ENCODE measurements at places on chromosomes 2 and 18.

DNA sequence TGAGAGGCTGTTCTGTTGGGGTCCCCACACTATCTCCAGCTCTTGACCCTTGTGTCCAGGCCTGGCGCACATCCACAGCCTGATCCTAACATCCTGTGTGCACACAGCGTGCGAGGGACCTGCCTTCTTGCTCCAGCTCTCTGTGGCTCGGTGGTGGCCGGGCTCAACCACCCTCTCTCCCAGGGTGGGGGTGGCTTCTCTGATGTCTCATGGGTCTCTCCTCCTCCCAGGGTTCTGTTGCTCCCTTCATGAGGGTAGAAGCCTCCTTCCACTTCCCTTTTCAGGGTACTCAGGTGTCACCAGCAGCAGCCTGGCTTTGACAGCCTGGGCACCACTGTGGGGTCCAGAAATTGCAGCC is 196.9 kb upstream of the RAB6C start:
- no peak for DNase-seq

DNA sequence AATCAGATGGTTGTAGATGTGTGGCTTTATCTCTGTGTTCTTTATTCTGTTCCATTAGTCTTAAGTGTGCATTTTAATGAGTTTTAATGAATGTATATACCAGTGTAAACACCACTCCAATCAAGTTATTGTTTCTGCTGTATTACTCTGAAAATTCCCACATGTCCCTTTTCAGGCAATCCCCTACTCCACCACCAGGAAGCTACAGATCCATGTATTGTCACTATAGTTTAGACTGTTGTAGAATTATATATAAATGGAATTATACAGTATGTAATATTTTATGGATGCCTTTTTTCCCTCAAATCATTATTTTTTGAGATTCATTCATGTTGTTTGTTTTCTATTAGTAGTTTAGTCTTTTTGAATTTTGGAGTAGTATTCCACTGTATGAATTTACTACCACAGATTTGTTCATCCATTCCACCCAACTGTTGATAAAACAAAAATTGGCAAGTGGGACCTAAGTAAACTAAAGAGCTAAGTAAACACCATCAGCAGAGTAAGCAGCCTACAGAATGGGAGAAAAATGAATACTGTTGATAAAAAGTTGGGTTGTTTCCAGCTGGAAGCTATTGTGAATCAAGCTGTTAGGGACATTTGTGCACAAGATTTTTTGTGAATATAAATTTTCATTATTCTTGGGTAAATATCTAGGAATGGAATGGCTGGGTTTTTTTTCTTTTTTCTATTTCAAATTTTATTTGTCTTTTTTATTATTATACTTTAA is 262.0 kb downstream of the CAMKMT start:
- no peak for DNase-seq

GRCh38 chr2:123808243-123808642 is 216.8 kb upstream of the CNTNAP5 start:
- no peak for DNase-seq

DNA sequence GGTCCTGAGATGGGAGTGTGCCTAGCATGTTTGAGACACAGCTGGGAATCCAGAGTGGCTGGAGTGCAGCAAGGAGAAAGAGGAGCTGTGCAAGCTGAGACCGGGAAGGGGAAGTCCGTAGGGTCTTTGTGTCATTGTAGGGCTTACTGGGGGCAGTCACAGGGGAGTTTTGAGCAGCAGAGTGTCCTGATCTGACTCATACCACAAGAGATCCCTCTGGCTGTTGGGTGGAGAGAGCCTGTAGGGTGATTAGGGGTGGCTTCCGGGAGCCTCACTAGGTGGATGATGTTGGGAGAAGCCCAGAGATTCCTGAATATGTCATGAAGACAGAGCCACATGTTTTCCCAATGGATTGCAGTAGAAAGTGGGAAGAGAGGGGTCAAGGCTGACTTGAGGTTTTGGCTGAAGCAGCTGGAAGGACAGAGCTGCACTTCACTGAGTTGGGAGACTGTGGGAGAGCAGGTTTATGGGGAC is 30.9 kb downstream of the FHOD3 start:
- DNase-seq = peak; percentile 11

DNA sequence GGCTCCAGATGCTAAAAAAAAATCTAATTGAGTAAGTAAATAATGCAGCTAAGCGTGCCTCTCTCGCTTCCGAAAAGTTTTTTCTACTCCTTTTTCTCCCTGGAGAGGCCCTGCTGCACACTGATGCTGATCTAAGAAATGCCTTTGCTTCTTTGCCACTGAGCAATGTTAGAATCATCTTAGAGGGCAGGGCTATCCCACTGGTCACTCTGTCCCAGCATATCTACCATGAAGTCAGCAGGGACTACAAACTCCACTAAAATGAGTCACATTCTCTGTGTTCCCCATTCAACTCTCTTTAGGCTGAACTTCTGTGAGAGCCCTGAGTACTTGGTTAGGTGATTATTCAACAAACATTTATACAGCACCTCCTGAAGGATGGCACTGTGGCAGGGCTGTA is 127.6 kb upstream of the LYPD1 start:
- no peak for DNase-seq

- no peak for DNase-seq
Measured at GRCh38 chr2:16005389-16005788, 65.0 kb downstream of the MYCN start.

GRCh38 chr18:60067426-60068210 is 167.8 kb downstream of the PMAIP1 start:
- no peak for DNase-seq

GRCh38 chr18:43248610-43249249 is 28.6 kb downstream of the SYT4 start:
- DNase-seq = no peak

- DNase-seq = no peak
Measured at GRCh38 chr2:20322527-20323300, 27.9 kb downstream of the PUM2 start.

DNA sequence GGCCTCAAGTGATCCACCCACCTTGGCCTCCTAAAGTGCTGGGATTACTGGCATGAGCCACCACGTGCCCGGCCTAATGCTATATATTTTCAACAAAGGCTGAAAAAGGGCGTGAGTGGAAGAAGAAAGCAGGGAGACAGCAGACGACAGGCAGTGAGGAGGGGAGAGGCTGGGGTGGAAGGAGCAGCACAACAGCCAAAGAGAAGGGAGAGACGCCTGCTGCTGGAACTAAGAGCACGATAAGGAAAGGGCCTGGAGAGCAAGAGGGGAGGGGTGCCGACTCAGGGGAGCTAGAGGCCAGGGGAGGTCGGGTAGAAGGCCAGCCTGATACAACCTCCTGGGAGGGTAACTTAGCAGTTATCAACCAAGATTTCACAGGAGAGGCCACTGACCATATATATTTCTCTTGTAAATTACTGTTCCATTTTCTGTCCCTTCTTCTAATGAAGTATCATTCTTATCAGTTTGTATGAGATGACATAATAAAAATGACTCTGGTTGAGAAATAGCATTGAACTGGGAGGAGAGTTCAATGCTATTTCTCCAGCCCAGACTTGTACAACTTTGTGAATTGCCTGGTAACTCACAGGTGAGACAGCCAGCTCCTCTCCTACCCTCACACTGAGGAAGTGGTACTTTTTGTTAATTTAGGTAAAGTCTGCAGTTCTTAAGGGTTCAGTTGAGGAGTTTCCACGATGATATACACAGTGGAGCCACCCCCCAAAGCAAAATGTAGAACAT is 5.8 kb upstream of the RNU4ATAC start:
- no peak for DNase-seq

Measured in D341Med (cell line).